NCI-H2081 (cell line): ENCODE measurements at places on chromosomes 12 and 14.

GRCh38 chr14:34965912-34966311, 16.9 kb upstream of the SRP54 start:
- DNase-seq = no peak

DNA sequence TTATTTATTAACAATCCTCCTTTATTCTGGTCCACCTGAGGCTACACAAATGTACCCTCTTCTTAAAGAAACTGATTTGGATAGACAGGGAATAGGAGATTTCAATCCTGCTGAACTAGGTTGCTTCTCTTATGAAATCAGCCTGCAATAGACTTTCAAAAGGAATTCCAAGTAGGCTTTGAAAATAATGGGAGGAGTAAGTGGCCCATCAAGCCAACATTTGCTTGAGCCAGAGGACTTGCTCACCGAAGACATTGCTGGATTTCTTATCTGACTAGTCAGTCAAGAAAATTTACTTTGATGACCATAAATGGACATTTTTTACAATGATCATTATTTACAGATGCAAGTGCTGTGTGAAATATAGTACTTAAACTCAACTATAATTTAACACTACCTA, 82.8 kb upstream of the RASSF8 start:
- DNase-seq = no peak

DNA sequence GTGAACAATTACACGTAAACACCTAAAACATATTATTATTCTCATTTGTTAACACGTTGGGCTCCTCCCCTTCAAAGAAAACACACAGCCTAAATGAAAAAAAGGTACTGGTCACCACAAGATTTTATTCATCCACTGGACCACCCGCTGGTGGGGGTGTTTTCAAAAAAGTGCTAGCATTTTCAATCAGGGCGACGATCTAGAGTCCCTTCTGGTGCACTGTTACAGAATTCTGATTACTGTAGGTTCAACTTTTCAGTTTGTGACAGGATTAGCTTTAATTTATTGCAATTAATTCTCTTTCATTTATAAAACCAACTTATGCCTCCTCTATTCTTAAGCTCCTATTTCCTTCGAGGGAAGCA, 443 bp downstream of the MAGOHB start:
- DNase-seq = no peak

GRCh38 chr12:78501825-78502224, 362.7 kb upstream of the SYT1 start:
- DNase-seq = no peak
